ENCODE measurements at places on chromosomes 1 and 21. TPM values are rescaled to one million over a fixed set of nuclear protein-coding genes. Genes with fewer than 3 reads are reported as not detected.

DNA sequence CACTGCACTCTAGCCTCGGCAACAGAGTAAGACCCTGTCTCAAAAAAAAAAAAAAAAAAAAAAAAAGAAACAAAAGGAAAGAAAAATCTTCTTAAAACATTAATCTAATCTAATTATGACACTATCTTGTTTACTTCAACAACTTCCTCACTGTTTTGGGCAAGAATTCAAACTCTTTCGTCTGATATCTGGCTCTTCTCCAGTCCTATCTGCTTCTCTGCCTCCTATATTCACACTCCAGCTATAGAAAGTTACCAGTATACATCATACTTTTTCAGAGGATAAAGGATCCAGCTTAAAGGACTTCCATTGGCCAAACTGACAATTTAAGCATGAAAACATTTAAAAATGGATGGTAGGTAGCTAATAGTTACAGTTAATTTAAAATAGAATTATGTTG lies 47.3 kb downstream of the EIF2B3 start:
- no peak for DNase-seq

DNA sequence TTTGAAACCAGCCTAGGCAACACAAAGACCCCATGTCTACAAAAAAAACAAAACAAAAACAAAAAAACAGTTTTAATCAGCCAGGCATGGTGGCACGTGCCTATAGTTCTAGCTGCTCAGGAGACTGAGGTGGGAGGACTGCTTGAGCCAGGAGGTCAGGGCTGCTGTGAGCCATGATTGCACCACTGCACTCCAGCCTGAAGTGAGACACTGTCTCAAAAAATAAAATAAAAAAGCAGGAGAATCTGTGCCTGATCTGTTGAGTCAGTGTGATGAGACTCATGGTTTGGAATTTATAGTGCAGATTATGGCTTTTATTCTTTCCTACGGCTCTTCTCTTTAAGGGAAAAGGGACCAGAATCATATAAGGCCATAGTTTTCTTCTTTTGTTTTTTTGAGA lies 16.5 kb downstream of the TRIT1 start:
- DNase-seq, result no peak

GRCh38 chr1:31694964-31695313 lies 8.9 kb downstream of the COL16A1 start:
- DNase-seq, result no peak

Gene PTPRC
- total RNA-seq, result 127 TPM

Gene GNG12
- 59.8 TPM for total RNA-seq
